CD8-positive, alpha-beta memory T cell (primary cell): ENCODE measurements at places on chromosomes 7 and 10.

- DNase-seq: no peak
- H3K36me3 ChIP-seq: no peaks in the 10 kb centered on the region
- H3K27me3 ChIP-seq: no peaks in the 10 kb centered on the region
- H3K27ac ChIP-seq: no peak overlapping the region
Observed at GRCh38 chr10:74332398-74332797, 181.4 kb downstream of the ADK start.

DNA sequence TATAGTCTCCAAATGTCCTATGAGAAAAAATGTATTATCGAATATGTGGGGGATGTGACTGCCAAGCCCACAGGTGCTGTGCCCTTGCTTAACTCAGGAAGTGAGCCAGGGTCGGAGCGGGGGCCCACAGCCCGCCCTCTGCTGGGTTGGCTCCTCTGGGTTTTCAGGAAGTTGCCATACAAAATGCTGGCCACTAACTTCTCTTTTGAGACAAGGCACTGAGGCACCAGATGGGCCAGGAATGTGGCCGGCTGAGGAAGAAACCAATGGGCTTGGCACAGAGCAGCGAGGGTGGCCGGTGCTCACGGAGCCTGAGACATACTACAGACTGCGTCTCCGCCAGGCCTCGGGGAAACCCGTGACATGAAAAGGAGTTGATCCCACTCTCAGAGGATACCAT lies 58.9 kb downstream of the FAM53B start:
- H3K27me3 ChIP-seq: no peaks in the 10 kb centered on the region
- DNase-seq: peak; percentile 34
- H3K4me3 ChIP-seq: no peak overlapping the region
- H3K4me1 ChIP-seq: peaks cover 96% of the 10 kb centered on the region
- no peaks in the 10 kb centered on the region for H3K36me3 ChIP-seq
- H3K27ac ChIP-seq: no peak overlapping the region

DNA sequence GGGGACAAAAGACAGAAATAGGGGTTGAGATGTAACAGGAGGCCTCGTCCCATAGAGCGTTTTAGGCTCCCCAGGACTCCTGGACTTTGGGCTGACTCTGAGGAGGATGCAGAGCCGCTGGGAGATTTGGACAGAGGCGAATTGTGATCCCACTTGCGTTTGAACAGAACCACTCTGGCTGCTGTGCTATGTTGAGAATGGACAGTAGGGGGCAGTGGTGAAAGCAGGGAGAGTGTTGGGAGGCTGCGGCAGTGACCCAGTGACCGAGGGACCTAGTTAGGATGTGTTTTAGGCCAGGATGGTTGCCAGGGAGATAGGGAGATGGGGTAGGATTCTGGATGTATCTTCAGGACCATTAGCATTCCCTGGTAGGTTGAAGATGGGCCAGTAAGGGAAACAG lies 271.6 kb downstream of the CCDC3 start:
- no peaks in the 10 kb centered on the region for H3K27me3 ChIP-seq
- no peaks in the 10 kb centered on the region for H3K36me3 ChIP-seq
- no peaks in the 10 kb centered on the region for H3K4me1 ChIP-seq
- H3K4me3 ChIP-seq: no peak overlapping the region

DNA sequence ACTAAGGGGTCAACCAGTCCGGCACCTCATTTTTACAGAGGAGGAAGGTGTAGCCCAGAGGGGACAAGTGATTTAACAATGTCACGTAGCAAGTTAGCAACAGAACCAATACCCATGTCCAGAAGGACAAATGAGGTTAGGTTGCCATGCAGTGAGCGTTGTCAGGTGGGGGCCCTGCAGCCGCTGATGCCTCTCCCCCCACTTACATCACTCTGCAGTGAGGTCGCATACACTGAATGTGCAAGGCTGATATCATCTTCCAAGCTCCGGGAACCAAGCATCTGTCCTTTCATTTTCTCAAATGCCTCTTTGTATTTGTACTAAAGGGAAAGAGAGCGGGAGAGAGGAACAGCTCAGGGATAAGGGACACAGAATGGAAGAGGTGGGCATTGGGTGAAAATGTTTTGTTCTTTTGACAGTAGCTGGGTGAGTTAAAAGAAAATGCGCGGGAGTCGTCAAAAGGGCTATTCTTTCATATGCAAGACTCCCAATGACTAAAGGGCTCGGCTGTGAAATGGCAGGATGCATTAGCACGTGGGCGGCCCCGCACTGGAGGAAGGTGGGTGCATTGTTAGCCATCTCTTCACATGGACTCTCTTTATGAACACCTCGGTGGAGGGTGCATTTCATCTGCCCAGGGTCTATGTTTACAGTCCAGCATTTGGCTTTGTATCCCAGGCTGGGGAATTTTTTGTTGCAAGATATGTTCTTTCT lies 49.7 kb downstream of the NRAP start:
- H3K27me3 ChIP-seq: no peaks in the 10 kb centered on the region
- no peaks in the 10 kb centered on the region for H3K4me1 ChIP-seq
- no peak overlapping the region for H3K27ac ChIP-seq
- H3K4me3 ChIP-seq: no peak overlapping the region
- no peak for DNase-seq

- no peak for DNase-seq
- no peak overlapping the region for H3K27ac ChIP-seq
- no peak overlapping the region for H3K4me3 ChIP-seq
- H3K27me3 ChIP-seq: no peaks in the 10 kb centered on the region
- no peaks in the 10 kb centered on the region for H3K4me1 ChIP-seq
Observed at GRCh38 chr7:39248692-39249090, 271.0 kb downstream of the POU6F2 start.

GRCh38 chr10:33272635-33273034 lies 61.8 kb downstream of the NRP1 start:
- H3K27me3 ChIP-seq: no peaks in the 10 kb centered on the region
- no peaks in the 10 kb centered on the region for H3K4me1 ChIP-seq
- H3K36me3 ChIP-seq: no peaks in the 10 kb centered on the region
- no peak overlapping the region for H3K4me3 ChIP-seq

- H3K27ac ChIP-seq: no peak overlapping the region
- DNase-seq: no peak
- no peak overlapping the region for H3K4me3 ChIP-seq
- no peaks in the 10 kb centered on the region for H3K36me3 ChIP-seq
- no peaks in the 10 kb centered on the region for H3K4me1 ChIP-seq
Observed at GRCh38 chr10:119246862-119247549, 39.6 kb downstream of the GRK5 start.

DNA sequence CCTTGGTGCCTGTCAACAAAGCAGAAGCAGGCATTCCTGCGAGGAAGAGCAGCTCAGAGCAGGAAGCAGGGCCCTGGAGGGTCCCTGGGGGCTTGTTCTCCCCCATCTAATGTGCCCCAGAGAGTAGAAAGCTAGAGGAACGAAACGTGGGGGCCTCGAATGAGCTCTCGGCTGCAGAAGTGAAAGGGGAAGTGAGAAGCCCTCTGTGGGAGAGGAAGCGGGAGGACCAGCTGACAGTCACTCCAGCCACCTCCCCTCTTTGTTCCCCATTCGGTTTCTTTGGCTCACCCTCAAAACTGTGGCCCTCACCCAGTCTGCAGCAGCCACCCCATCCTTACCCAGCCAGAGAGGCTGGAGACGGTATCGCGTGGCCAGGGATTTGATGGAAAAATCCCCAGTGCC lies 25.0 kb downstream of the C10orf105 start:
- H3K4me1 ChIP-seq: peaks cover 54% of the 10 kb centered on the region
- H3K4me3 ChIP-seq: peak overlapping the region; percentile 55
- DNase-seq: no peak
- H3K27me3 ChIP-seq: no peaks in the 10 kb centered on the region

GRCh38 chr7:76106893-76107292 lies 59.0 kb downstream of the MDH2 start:
- H3K4me1 ChIP-seq: no peaks in the 10 kb centered on the region
- no peaks in the 10 kb centered on the region for H3K36me3 ChIP-seq

DNA sequence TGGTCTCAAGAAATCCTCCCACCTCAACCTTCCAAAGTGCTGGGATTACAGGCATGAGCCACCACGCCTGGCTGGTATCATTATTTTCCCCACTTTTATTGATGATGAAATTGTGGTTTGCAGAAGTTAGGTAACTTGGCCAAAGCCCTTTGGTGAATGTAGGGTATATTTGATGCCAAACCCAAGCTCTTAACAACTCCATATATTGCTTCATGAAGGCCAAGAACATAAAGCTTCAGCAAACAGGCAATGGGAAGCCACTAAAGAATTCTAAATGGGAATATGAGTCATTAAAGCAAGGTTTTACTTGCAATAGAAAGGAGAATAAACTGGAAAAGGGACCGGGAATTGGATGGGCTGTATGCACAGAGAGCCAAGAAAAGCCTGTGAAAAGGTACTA lies 142.7 kb downstream of the KMT2E start:
- H3K4me1 ChIP-seq: no peaks in the 10 kb centered on the region
- DNase-seq: no peak
- H3K4me3 ChIP-seq: no peak overlapping the region
- H3K36me3 ChIP-seq: no peaks in the 10 kb centered on the region
- no peak overlapping the region for H3K27ac ChIP-seq

DNA sequence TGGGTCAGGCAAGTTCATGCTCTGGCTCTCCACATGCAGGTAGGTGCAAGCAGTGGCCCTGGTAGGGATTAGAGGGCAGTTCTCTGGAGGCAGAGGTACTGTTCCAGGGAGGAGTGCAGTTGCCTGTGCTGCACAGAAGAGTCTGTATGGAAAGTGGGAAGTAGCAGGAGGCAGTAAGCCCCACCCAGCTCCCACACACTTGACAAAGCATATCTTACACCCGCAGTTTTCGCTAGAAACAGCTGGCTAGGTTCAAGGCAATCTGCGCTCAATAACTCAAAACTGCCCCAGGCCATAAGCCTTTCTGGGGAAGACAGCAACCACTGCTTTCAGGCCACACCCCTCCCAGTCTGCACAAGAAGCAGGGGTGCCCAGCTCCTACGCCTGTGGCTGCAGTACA lies 33.1 kb upstream of the ARMC3 start:
- H3K4me3 ChIP-seq: no peak overlapping the region
- H3K27ac ChIP-seq: no peak overlapping the region
- DNase-seq: no peak

- H3K36me3 ChIP-seq: no peaks in the 10 kb centered on the region
- DNase-seq: no peak
- H3K4me1 ChIP-seq: no peaks in the 10 kb centered on the region
- H3K27me3 ChIP-seq: peaks cover 17% of the 10 kb centered on the region
- H3K4me3 ChIP-seq: no peak overlapping the region
Observed at GRCh38 chr7:28957064-28957750, 923 bp downstream of the TRIL start.

DNA sequence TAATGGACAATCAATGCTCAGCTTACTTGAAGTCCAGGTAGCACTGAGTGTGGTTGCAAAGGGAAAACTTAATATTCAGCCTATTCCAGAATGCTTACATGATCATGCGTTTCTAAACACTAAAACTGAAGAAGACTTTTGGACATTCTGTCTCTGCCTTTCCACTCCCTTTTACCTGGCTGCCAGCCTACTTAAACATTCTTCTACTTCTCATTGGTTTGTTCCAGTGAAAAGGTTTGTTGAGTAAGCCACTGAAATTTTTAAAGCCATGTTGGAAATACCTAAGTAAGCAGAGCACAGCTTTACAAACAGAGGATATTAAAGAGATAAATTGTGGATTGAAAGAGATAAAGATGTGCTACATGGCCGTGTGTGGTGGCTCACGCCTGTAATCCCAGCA lies 1280.8 kb upstream of the AUTS2 start:
- DNase-seq: no peak
- no peaks in the 10 kb centered on the region for H3K27me3 ChIP-seq
- H3K4me1 ChIP-seq: no peaks in the 10 kb centered on the region
- H3K27ac ChIP-seq: no peak overlapping the region
- no peak overlapping the region for H3K4me3 ChIP-seq
- H3K36me3 ChIP-seq: no peaks in the 10 kb centered on the region

DNA sequence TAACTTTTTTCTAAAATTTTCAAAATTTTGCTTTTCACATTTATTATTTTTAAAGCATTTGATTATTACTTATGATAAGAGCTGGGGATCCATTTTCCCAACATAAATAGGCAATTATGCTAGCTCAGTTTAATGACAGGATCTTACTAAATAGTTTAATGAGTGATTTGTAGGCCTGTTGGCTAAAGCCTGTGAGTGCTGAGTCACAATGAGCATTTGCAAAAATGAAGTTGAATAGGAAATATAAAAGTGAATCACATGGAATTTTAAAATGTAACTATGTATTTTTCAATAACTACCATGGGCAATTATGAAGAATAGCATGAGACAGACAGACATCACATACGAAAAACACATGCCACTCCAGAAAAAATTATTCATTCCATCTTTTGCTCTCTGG lies 45.1 kb upstream of the ZPBP start:
- no peaks in the 10 kb centered on the region for H3K36me3 ChIP-seq
- no peak overlapping the region for H3K27ac ChIP-seq
- DNase-seq: no peak
- peaks cover 4% of the 10 kb centered on the region for H3K4me1 ChIP-seq
- no peak overlapping the region for H3K4me3 ChIP-seq

DNA sequence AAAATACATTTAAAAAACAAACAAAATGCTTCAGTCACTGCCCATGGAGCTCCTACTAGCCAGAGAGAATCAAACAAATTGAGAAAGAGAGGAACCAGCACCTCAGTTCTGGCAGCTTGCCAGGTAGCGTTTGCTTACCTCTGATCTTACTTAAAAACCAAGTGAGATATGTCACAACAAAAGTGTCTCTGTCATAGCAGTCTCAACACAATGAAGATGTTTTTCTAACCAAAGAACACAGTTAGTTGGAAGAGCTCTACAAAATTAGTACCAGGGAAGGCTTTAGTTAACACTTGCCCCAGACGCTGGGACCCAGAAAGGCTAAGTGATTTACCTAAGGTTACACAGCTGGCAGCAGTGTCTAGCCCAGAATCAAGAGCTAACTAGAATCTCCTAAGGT lies 3.4 kb downstream of the DOCK4 start:
- H3K36me3 ChIP-seq: no peaks in the 10 kb centered on the region
- no peak overlapping the region for H3K4me3 ChIP-seq
- H3K27ac ChIP-seq: no peak overlapping the region
- H3K27me3 ChIP-seq: peaks cover 30% of the 10 kb centered on the region
- peaks cover 18% of the 10 kb centered on the region for H3K4me1 ChIP-seq

- no peaks in the 10 kb centered on the region for H3K27me3 ChIP-seq
- H3K27ac ChIP-seq: peak overlapping the region; percentile 76
- H3K4me1 ChIP-seq: peaks cover 28% of the 10 kb centered on the region
- peak; percentile 80 for DNase-seq
Observed at GRCh38 chr10:117373823-117374505, 1.3 kb downstream of the PDZD8 start.

GRCh38 chr7:102050864-102051460 lies 233.5 kb downstream of the CUX1 start:
- no peaks in the 10 kb centered on the region for H3K4me1 ChIP-seq
- H3K27me3 ChIP-seq: no peaks in the 10 kb centered on the region
- no peak overlapping the region for H3K27ac ChIP-seq
- DNase-seq: no peak
- H3K36me3 ChIP-seq: no peaks in the 10 kb centered on the region
